Stimulated activated CD4-positive, alpha-beta T cell treated with anti-CD3 and anti-CD28 coated beads, Interleukin-1b, Interleukin-23, amount 100 ng/mL, for 1 hour (primary cell): ENCODE measurements at places on chromosomes 11 and 22.

DNA sequence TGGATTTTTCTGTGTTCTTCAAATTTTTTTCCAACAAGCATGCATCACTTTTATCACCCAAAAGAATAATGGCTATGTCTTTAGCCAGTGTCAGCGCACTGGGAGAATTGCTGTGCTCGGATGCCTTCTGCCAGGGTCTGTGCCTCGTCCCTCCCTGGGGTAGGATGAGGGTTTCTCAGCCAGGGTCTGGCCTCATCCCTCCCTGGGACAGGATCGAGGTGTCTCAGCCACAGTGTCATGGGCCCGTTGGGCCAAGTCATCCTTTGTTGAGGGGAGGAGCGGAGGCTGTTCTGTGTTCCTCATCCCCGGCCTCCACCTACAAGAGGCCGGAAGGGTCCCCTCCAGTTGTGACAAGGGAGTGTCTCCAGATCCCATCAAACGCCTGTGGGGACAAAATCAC, 22.7 kb downstream of the LINC01488 start:
- DNase-seq: no peak

DNA sequence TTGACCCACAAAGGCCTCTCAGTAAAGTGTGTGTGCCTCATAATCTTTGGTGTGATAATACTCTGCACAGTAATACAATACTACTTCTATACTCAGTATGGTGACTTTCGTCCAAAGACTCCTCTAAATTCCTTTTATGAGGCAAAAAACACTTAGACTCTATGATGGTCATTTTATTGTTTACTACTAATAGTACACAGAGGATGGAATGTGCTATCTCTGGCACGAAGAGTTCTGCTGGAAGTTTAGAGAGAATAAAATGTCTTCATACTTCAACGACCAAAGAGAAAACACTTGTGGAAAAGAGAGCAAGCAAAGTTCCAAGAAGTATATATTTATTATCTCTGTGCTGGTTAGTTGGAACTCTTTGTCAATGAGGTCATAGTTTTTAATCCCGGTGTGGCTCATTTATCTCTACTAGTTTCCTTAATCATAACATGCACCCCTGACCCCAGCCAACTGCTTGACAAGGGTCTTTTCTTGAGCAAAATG, 7.5 kb upstream of the CSTF3 start:
- DNase-seq: no peak

- no peak for DNase-seq
These were observed 43.6 kb upstream of the NTM start for GRCh38 chr11:131326829-131327228.

GRCh38 chr11:66722745-66723651, 6.0 kb downstream of the SPTBN2 start:
- DNase-seq: no peak

DNA sequence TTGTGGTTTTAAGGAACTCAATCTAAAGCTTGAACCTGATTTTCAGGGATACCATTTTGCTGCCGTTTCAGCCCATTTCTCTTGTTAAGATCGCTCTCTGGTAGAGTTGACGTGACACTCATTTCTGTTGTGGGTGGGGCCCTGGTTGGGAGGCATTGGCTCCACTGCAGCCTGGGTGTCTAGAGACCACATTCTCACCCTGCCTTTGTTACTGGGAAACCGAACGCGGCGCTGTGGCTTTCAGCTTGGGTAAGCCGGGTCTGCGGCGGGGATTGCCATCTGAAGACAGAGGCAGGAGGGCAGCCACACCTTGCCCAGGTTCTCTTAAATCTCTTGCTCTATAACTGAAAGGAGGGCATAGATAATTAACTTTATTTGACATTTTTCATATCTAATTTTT, 3.2 kb downstream of the EHF start:
- DNase-seq: no peak

GRCh38 chr11:77069969-77070582, 3.3 kb downstream of the CAPN5 start:
- DNase-seq: no peak

DNA sequence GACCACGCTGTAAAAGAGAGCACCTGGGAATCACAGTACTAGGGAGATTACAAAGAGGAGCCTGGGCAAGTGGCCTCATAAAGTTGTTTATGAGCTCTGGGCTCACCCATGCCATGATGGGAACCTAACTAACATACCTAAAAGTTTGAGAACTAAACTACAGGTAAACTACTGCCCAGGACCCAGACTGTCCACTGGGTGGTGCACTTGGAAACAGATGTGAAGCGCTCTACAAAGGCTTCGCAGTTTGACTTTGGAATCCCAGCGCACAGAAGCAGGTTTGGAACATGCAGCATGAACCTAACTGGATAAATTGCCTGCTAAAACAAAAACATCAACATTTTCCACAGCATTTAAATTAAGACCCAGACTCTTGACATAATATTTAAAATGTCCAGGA, 418.6 kb downstream of the FAM181B start:
- DNase-seq: no peak

GRCh38 chr11:117618982-117619355, 178.0 kb downstream of the DSCAML1 start:
- no peak for DNase-seq

- DNase-seq: no peak
These were observed 25.9 kb upstream of the ZBTB16 start for GRCh38 chr11:114033572-114033971.

- no peak for DNase-seq
These were observed 44.0 kb downstream of the FDX1 start for GRCh38 chr11:110473706-110474105.

- no peak for DNase-seq
These were observed 123.4 kb downstream of the CSNK2A3 start for GRCh38 chr11:11229647-11230046.

DNA sequence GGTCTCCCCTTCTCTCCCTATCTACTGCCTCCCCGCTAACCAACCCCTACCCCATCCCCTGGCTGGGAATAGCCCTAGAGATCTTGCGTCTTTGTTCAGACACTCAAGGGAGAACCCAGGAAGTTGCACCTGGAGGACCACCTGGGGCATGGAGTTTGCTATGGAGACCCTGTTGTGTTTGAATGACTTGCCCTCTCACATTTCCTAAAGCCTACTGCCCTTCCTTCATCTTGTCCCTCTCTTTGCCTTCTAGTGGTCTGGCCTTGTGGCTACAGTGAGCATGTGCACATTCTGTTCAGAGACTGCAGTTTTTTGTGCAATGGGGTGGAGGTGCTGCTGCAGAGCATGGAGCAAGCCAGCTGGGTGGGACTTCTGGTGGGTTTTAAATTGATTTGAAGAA, 42.5 kb downstream of the ZNRF3 start:
- DNase-seq: no peak

GRCh38 chr22:34099278-34099677, 179.0 kb upstream of the LARGE1 start:
- DNase-seq: no peak

GRCh38 chr11:76772100-76772782, 10.9 kb upstream of the TSKU start:
- DNase-seq: no peak
